ENCODE measurements at places on chromosomes 7 and 10.

DNA sequence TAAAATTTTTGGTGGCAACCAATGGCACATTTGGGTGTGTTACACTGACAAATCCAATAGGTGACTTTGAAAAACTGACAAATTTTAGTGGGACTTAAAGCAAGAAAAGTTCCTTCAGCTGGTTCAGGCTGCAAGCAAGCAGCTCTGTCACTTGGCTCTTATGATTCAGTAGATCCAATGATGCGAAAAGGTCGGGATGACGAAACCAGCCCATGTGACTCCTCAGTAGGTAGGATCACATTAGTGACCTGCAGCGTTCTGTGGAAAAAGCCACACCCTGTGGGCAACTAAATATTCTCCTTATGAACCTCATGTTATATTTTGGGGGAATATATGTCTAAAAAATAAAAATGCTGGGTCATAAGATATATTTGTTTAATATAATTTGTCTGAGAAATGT, 13.3 kb upstream of the TSGA13 start:
- DNase-seq = no peak

GRCh38 chr10:22698941-22699440, 15.4 kb downstream of the PIP4K2A start:
- no peak for DNase-seq

GRCh38 chr10:83959328-83959727, 180.0 kb upstream of the GHITM start:
- no peak for DNase-seq

- no peak for DNase-seq
Observed at GRCh38 chr10:110306452-110306768, 1.7 kb upstream of the SMNDC1 start.
